ENCODE measurements at places on chromosomes 11 and 22. TPM values are rescaled to one million over a fixed set of nuclear protein-coding genes. Genes with fewer than 3 reads are reported as not detected.

- H3K27me3 ChIP-seq: peaks cover 10% of the 10 kb centered on the region
- no peak overlapping the region for H3K4me3 ChIP-seq
- H3K27ac ChIP-seq: no peak overlapping the region
Measured at GRCh38 chr22:50724616-50725015, 13.4 kb upstream of the ACR start.

DNA sequence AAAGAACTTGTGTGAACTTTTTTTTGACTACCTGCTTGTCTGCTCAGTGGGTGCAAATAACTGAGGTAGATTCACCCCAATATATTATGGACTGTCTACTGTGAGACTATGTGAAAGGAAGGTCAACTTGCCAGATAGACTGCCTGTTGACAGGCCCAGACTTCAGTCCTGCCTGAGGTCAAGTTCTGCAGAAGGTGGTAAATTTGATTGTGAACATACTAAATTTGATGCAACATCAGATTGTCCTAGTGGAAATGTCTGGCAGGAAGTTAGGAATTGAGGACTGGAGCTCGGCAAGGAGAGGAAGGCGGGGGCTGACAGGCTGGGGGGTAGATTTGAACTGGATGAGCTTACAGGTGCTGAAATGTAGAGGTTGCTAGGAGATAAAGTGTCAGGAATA lies 140.7 kb downstream of the TTC28 start:
- no peak overlapping the region for H3K27ac ChIP-seq
- H3K27me3 ChIP-seq: no peaks in the 10 kb centered on the region
- H3K4me1 ChIP-seq: no peaks in the 10 kb centered on the region
- H3K4me3 ChIP-seq: no peak overlapping the region
- no peak for DNase-seq

- H3K4me1 ChIP-seq: peaks cover 6% of the 10 kb centered on the region
- no peak overlapping the region for H3K4me3 ChIP-seq
- H3K27ac ChIP-seq: no peak overlapping the region
- H3K36me3 ChIP-seq: no peaks in the 10 kb centered on the region
- no peak for DNase-seq
- H3K27me3 ChIP-seq: peaks cover 21% of the 10 kb centered on the region
Measured at GRCh38 chr22:39463931-39464390, 7.1 kb downstream of the MGAT3 start.

DNA sequence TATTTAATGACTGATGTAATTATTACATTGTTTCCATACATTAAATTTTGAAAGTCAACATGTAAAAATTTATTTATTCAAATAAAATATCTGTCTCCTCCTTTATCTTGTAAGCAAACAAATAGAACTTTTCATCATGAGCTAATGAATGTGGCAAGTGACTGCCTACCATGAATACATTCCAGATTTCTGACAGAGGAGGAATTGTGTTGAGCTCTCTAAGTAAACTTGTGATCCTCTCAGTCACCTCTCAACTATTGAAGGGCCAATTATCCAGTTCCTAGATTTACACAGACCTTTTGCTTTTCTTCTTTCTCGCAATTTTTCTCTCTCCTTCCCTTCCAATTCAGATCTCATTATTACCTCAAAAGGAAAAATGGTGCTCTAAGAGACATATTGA lies 21.5 kb downstream of the PRRG4 start:
- H3K4me3 ChIP-seq: no peak overlapping the region
- H3K36me3 ChIP-seq: no peaks in the 10 kb centered on the region
- peaks cover 8% of the 10 kb centered on the region for H3K27me3 ChIP-seq
- no peak for DNase-seq
- H3K4me1 ChIP-seq: peaks cover 7% of the 10 kb centered on the region

DNA sequence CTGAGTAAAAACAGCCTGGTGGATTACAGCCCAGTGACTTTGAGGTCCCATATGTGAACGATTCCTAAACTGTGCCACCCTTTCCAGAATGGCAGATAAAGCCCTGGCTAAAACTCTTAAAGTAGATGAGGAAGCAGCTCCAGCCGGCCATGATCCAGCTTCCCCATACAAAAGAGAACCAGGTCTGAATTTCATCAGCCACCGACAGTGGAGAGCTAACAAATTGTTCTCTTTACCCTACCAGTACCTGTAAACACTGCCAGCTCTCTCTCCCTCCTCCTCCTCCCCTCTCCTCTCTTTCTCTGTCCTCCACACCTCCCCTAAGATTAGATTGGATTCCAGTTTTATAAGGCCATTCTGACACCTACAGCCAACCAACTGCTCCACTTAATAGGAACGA lies 176.9 kb downstream of the DSCAML1 start:
- H3K4me1 ChIP-seq: no peaks in the 10 kb centered on the region
- H3K4me3 ChIP-seq: no peak overlapping the region
- no peak overlapping the region for H3K27ac ChIP-seq
- no peak for DNase-seq
- no peaks in the 10 kb centered on the region for H3K36me3 ChIP-seq

The FZD4 gene
- 11.2 TPM for total RNA-seq

The PARVG gene
- total RNA-seq: not detected

GRCh38 chr11:95404370-95404769 lies 173.4 kb upstream of the SESN3 start:
- no peak for DNase-seq
- no peak overlapping the region for H3K4me3 ChIP-seq
- H3K4me1 ChIP-seq: no peaks in the 10 kb centered on the region
- no peak overlapping the region for H3K27ac ChIP-seq
- no peaks in the 10 kb centered on the region for H3K36me3 ChIP-seq

DNA sequence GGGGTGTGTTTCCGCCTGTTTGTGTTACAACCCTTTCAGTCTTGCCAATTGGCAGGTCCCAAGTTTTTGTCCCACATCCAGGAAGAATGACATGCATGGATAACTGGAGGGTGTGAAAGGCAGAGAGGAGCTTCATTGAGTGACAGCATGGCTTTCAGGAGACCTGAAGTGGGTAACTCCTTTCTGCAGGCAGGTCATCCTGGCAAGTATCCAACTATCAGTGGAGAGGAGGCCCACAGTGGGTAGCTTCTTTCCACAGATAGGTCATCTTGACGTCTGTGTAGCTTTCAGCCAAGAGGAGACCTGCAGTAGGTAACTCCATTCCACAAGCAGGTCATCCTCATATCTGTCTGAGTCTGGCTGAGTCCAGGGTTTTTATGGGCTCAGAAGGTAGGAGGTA lies 1268.8 kb upstream of the CNTN5 start:
- H3K36me3 ChIP-seq: no peaks in the 10 kb centered on the region
- no peak for DNase-seq
- no peak overlapping the region for H3K4me3 ChIP-seq
- no peaks in the 10 kb centered on the region for H3K27me3 ChIP-seq
- no peak overlapping the region for H3K27ac ChIP-seq

The OR5AK2 gene
- total RNA-seq: not detected

The SLC22A12 gene
- not detected for total RNA-seq

The GLB1L3 gene
- total RNA-seq: not detected

The OR8D4 gene
- not detected for total RNA-seq

DNA sequence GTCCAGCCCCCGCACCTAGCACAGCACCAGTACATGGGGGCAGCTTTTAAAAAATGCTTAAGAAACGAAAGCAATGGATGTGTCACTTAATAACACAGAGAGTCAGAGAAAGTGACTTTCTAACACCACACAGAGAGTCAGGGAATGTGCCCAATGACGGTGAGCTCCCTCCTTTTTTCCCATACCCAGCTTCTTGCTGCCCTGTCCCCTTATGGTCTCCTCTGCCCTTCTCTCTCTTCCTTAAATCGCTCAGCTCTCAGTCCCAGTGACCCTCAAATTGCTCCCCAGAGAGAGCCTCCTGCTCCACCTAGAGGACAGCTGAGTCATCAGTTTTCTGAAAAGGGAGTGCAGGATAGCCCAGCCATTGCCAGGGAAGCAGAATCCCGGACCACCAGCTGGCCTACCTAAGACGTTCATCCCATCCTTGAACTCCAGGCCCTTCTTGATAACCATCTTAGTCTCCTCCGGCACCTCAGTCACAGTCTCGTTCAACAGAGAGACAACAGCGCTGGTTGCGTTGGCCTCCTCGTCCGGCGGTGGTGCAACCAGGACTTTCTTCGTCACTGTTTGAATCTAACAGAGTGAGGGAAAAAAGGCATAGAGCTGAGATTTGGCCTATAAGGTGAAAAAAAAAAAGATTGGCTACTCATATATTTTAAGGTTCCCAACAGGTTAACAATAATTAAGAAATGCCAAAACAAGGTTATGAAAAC lies 113.5 kb downstream of the SLC1A2 start:
- peaks cover 1% of the 10 kb centered on the region for H3K27me3 ChIP-seq
- H3K27ac ChIP-seq: peak overlapping the region; percentile 92
- H3K4me1 ChIP-seq: peaks cover 40% of the 10 kb centered on the region
- DNase-seq: peak; percentile 25

GRCh38 chr11:74820763-74821162 lies 72.1 kb downstream of the RNF169 start:
- H3K36me3 ChIP-seq: peaks cover 62% of the 10 kb centered on the region
- H3K4me3 ChIP-seq: no peak overlapping the region
- H3K27ac ChIP-seq: peak overlapping the region; percentile 87
- peaks cover 65% of the 10 kb centered on the region for H3K4me1 ChIP-seq

DNA sequence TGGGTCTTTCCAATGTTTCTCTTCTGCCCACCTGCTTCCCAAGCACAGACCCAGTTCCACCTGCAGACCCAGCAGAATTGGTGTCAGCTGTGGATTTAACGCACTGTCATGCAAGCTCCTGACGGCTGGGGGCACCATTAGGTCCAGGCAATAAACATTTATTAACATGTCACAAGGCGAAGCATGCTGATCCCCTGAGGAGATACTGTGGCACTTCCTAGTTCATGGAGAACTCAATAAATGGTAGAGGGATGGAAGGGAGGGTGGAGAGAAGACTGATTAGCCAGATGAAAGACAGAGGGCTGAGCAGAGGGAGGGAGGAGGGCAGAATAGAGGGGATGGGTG lies 68.3 kb upstream of the TSPAN18 start:
- no peaks in the 10 kb centered on the region for H3K4me1 ChIP-seq
- H3K27ac ChIP-seq: no peak overlapping the region
- peaks cover 44% of the 10 kb centered on the region for H3K27me3 ChIP-seq
- DNase-seq: peak; percentile 11
- H3K36me3 ChIP-seq: no peaks in the 10 kb centered on the region

DNA sequence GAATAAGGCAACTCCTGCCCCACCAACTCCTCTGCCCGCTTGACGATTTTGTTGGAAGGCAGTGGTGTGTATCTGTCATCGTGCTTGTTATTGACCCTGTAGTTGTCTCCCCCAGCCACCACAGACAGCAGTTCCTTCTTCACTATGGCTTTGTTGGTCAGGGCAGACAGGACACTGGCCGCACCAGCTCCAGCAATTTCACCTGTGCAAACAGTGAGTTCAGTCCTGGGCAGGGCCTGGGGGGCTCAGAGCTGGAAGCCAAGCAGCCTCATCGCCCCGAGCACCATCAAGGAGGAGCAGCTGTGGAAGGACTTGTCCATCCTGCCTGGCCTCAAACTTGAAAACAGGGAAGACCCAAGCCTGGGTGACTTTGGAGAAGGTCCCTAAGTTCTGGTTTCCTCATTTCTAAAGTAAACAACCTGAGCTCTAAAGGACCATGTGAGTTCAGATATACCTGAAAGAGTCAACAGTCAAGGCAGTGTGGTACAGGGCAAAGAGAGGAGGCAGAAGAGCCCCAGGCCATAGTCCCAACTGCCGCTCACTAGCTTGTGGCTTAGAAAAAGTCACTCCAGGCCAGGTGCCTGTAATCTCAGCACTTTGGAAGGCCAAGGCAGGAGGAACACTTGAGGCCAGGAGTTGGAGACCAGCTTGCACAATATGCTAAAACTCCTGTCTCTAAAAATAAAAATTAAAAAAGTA lies 4.6 kb downstream of the PLAAT2 start:
- no peak overlapping the region for H3K27ac ChIP-seq
- H3K36me3 ChIP-seq: no peaks in the 10 kb centered on the region
- no peak overlapping the region for H3K4me3 ChIP-seq
- H3K4me1 ChIP-seq: no peaks in the 10 kb centered on the region
- peaks cover 48% of the 10 kb centered on the region for H3K27me3 ChIP-seq

The TSGA10IP gene
- total RNA-seq: not detected

DNA sequence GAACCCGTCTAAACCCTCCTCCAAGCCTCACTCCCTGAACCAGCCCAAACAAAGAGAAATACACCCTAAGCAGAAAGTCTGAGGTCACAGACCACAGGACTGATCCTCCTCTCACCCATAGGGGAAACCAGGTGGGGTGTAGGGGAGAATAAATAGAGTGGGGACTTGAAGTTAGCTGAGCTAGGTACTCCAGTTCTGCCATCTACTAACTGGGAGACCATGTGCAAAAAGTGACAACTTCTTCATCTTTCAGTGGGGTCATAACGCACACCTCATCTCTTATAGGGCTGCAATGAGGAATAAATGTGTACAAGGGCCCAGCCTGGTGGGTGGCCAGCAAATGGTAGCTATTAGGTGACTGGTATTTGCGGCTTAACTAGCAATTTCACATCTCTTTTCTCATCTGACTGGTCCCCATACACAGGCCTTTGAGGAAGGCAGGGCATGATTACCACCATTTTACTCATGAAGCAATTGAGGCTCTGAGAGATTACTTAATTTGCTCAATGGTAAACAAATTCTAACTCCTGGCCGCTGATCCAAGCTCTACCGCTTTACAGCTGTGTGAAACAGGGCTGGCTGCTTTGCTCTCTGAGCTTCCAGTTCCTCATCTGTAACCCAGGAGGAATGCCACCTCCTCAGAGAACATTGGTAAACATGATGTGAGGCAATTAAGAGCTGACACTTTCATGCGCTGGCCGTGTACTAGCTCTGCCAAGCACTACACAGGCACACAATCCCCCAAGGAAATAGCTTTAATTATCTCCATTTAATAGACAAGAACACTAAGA lies 16.6 kb downstream of the TBC1D10A start:
- H3K36me3 ChIP-seq: peaks cover 5% of the 10 kb centered on the region
- peaks cover 3% of the 10 kb centered on the region for H3K27me3 ChIP-seq
- no peak overlapping the region for H3K27ac ChIP-seq
- DNase-seq: no peak
- no peak overlapping the region for H3K4me3 ChIP-seq

The C22orf15 gene
- total RNA-seq: 2.4 TPM

- DNase-seq: peak; percentile 88
- peak overlapping the region; percentile 81 for H3K4me3 ChIP-seq
- H3K4me1 ChIP-seq: peaks cover 59% of the 10 kb centered on the region
- H3K27ac ChIP-seq: peak overlapping the region; percentile 91
- no peaks in the 10 kb centered on the region for H3K27me3 ChIP-seq
Measured at GRCh38 chr11:103433386-103434072, 324.3 kb downstream of the DYNC2H1 start.

GRCh38 chr11:93017821-93018690 lies 48.6 kb downstream of the MTNR1B start:
- no peaks in the 10 kb centered on the region for H3K36me3 ChIP-seq
- peak overlapping the region; percentile 36 for H3K27ac ChIP-seq
- H3K27me3 ChIP-seq: peaks cover 2% of the 10 kb centered on the region
- no peak overlapping the region for H3K4me3 ChIP-seq
- peak; percentile 82 for DNase-seq
- peaks cover 58% of the 10 kb centered on the region for H3K4me1 ChIP-seq

GRCh38 chr11:118634431-118635236 lies 27.2 kb downstream of the PHLDB1 start:
- H3K36me3 ChIP-seq: peaks cover 38% of the 10 kb centered on the region
- no peak for DNase-seq
- H3K4me3 ChIP-seq: peak overlapping the region; percentile 19

The ZFTA gene
- 18.4 TPM for total RNA-seq

DNA sequence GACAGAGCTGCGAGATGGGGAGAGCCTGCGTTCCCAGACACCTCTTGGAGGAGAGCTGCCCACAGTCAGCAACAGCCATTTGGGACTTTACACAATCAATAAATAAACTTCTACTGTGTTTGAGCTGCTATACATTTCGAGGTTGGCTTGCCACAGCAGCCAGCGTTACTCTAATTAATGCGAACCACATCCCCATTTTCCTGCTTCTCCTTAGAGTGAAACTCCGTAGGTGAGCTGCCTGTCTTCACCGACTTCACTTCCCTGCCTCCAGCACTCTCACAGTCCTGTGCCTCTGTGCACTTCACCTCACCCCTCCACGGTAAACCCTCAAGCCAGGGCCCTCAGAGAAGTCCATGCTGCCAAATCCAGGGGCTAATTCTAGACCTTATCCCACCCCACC lies 5.9 kb upstream of the SLC22A12 start:
- peaks cover 5% of the 10 kb centered on the region for H3K4me1 ChIP-seq
- H3K36me3 ChIP-seq: no peaks in the 10 kb centered on the region
- no peak overlapping the region for H3K27ac ChIP-seq
